ENCODE measurements at places on chromosomes 4 and X. TPM values are rescaled to one million over a fixed set of nuclear protein-coding genes. Genes with fewer than 3 reads are reported as not detected.

SERTM2 gene
- not detected for total RNA-seq

BEX5 gene
- not detected for total RNA-seq

IL2 gene
- not detected for total RNA-seq

PHOX2B gene
- not detected for total RNA-seq

XK gene
- 0.45 TPM for total RNA-seq

CYTL1 gene
- not detected for total RNA-seq

ZNF630 gene
- 0.16 TPM for total RNA-seq

DUX4 gene
- not detected for total RNA-seq

SORBS2 gene
- 0.63 TPM for total RNA-seq

NAP1L3 gene
- total RNA-seq: 0.32 TPM

MAGEA6 gene
- total RNA-seq: 13.1 TPM

ARX gene
- total RNA-seq: 0.25 TPM

NWD2 gene
- not detected for total RNA-seq

STATH gene
- total RNA-seq: not detected

NCAPG gene
- 22.0 TPM for total RNA-seq

TEX13C gene
- total RNA-seq: not detected

CD40LG gene
- total RNA-seq: not detected

STAG2 gene
- 37.3 TPM for total RNA-seq

SLC10A4 gene
- 4.4 TPM for total RNA-seq

ADH1B gene
- not detected for total RNA-seq

PABPC1L2B gene
- not detected for total RNA-seq

GCNA gene
- 1.7 TPM for total RNA-seq

RIBC1 gene
- 0.85 TPM for total RNA-seq

DMP1 gene
- not detected for total RNA-seq

HS6ST2 gene
- total RNA-seq: 0.07 TPM

RHOH gene
- 0.26 TPM for total RNA-seq

TCEAL7 gene
- not detected for total RNA-seq
